ENCODE measurements at places on chromosomes 5 and 9.

DNA sequence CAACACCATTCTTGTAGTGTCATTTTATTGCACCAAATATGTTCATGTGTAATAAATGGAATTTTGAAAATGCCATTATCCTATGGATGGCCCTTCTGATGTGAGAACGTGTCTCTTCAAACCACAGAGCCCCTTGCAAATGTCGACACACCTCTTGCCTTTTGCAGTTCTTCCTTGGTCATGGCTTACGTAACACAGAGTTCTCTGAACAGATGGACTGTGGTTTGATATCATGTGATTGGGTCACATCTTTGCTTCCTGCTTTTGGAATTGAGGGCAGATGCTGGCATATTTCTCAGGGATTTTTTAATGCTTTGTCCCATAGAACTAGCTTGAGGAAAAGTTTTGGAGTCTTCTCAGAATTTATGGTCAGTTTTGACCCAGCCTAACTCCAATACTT lies 4.6 kb downstream of the TGFBR1 start:
- no peak for DNase-seq

- DNase-seq = no peak
Measured at GRCh38 chr5:138875552-138875875, 379 bp upstream of the LRRTM2 start.

DNA sequence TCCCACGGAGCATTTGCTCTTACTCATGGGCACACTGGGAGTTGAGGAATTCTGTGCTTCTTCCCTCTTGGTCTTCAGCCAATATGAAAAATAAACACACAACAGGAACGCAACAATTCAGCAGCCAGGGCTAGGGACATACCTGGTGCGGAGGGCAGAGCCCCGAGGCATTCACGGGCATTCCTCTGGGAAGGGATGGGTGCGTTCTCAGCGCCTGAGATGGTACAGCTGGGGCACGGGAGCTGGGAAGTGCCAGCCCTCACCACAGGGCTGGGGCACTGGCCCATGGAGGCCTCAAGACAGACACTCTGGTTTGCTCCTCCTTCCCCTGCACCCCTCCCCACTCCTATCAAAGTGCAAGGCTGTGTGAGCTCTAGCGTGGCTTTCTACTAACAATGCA lies 2.1 kb downstream of the SLC6A3 start:
- no peak for DNase-seq

DNA sequence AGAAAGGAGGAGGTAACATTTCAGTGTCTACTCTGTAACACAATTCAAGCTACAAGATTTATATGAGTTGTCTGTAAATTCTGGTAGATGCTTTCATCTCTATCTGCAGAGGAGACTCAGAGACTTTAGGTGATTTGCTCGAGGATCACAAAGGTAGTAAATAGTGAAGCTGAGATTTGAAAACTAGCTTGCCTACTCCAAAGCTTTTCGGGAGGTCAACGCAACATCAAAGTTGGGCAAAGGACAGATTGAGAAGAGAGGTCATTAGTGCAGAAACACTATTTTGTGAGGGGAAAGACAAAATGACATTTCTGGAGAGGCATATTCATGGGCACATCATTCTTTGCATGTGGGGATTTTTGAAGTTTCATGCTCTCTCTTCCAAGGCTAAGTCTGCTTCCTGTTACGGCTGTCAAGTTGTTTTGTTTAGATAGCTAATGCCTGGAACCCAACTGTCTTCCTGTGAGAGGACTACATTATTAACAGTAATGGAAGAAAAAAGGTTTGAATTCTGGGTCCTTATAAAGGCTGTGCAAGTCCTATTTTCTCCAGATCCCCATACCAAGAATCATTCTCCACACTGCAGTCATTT lies 413.5 kb upstream of the ZNF462 start:
- no peak for DNase-seq

DNA sequence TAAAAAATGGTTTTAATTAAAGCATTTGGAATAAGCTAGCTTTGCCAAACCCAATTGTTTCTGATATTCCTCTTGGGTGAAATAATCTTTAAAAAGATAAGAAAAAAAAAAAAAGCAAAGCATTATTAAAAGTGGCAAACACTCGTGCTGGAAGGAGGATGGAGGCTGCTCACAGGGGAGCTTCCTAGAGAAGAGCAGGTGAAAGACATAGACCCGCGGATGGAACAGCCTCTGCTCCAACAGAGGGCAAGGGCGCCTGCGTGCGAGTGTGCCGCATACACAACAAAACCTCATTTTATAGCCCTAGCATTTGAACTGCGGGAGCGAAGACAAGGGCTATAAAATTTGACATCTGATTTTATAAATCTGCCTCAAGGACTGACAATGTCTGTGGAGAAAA lies 33.4 kb upstream of the SLC25A51 start:
- DNase-seq = no peak

DNA sequence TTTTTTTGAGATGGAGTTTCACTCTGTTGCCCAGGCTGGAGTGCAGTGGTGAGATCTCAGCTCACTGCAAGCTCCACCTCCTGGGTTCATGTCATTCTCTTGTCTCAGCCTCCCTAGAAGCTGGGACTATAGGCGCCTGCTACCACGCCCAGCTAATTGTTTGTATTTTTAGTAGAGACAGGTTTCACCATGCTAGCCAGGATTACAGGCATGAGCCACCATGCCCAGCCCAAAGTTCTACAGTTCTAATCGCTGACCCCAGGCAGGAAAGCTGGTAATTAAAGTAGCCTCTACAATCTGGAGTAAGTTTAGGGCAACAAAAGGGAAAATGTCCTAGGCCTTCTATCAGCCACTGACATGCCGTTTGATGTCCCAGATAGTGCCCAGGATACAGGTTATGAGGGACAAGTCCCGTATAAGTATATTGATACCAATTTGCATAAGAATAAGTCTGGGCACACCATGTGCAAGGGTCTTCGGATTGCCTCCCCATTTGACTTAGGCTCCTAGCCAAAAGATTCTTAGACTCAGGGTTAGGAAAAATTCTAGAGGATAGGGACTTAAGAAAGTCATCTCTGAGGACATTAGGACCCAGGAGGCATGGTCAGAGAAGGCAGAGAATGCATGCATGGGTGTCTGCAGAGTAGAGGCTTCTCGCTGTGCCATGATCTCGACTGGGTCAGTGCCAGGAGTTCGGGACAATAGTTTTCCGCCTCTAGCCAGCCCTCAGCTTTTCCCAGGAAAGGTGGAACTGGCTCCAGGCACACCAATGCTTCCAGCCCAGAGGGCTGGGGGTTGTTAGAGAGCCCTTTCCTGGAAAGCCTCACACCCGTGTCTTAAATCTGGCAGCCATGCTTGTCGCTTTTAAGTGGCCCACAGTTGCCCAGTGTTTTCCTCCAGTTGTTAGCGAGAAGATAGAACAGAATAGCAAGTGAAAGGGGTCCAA lies 1111.1 kb downstream of the TAF11L14 start:
- DNase-seq = peak; percentile 8

- DNase-seq = no peak
Measured at GRCh38 chr5:50763846-50764245, 97.4 kb downstream of the PARP8 start.

DNA sequence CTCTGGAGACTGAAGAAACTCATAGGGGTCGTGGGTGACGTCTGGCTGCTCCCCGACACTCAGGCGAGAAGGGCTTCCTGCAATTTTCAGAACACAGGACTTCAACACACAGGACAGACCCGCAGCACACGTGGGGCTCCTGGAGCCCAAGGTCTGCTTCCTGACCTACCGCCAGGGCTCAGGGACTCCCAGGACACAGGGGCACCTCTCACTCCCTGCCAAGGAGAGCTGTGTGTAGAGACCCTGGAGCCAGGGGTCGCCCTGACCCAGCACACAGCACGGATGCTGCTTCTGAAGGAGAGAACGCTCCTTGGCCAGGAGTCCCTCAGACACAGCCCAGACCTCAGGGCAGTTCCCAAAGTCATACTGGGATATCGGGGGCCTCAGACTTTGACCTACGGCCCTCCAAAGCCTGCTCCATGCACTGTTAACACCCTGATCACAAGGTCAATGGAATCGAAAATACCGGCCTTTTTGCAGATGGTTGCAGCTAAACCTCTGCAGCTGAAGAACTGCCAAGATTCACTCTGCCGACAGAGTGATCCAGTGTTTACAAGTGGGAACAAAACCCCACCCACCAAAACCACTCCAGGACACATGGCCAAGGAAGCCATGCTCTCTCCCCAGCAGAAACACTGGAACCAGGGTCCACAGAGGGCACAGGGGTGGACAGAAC lies 13.8 kb upstream of the ZDHHC11 start:
- DNase-seq = no peak

DNA sequence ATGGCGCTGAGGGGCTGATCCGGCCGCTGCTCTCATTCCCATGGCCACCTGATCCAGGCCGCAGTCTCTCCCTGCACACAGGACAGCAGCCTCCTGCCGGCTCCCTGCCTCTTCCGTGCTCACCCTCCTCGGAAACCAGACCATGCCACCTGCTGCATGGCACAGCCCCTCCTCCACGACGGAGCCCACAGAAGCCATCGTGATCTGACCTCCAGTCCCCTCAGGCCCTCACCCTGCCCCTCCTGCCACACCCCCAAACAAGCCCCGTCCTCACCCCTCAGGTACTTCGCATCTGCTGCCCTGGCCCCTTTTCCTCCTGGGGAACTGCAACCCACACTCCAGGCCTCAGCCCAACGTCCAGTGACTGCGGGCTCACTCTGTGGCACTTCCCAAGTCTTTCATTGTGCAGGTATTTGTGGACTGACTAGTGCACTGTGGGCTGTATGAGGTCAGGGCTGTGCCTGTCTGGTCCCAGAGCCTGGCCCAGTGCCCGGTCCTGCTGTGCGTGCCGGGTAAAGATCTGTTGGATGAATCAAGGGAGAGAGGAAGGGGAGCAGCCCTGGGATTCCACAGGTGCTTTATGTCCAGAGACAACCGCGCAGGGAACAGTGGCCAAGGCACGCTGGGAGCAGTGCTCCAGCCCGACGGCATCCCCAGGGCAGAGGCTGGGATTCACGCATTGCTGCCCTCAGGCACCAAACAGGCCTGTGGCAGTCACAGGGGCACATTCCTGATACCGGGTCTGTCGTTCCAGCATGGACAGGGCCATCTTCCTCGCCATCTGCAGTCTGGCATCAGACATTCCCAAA lies 86.1 kb downstream of the ADAMTS2 start:
- DNase-seq = no peak

GRCh38 chr5:65992630-65993029 lies 66.3 kb downstream of the ERBIN start:
- no peak for DNase-seq
